ENCODE measurements at places on chromosomes 2 and 18. TPM values are rescaled to one million over a fixed set of nuclear protein-coding genes. Genes with fewer than 3 reads are reported as not detected.

DNA sequence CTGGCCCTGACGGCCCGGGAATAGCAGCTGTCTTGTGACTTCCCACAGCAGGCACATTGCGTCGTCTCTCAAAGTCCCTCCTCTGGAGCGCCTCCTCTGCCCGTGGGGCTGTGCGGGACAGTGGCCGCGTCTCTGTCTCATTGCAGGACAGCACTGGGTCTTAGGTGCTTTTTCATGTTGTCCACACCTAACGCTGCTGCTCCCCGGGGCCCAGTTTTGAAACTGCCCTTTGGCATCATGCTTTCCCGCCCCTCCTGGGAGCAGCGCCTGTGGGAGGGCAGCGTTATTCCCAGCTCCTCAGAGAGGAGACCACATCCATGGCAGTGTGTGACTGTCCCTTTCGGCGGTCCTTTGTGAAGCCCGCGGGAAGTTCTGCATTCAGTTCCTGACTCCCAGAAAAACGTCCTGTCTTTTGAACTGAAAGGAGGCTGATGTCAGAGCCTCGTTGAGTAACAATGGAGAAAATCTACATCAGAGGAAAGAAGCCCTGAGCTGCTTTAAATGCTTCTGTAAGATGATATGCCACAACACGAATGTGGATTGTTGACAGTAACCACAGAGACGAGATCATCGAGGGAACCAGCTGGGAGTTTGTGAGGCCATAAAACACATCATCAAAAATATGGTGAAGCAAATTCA lies 226.0 kb downstream of the FAM210A start:
- no peak for DNase-seq

Gene CLEC4F
- 1.7 TPM for total RNA-seq

DNA sequence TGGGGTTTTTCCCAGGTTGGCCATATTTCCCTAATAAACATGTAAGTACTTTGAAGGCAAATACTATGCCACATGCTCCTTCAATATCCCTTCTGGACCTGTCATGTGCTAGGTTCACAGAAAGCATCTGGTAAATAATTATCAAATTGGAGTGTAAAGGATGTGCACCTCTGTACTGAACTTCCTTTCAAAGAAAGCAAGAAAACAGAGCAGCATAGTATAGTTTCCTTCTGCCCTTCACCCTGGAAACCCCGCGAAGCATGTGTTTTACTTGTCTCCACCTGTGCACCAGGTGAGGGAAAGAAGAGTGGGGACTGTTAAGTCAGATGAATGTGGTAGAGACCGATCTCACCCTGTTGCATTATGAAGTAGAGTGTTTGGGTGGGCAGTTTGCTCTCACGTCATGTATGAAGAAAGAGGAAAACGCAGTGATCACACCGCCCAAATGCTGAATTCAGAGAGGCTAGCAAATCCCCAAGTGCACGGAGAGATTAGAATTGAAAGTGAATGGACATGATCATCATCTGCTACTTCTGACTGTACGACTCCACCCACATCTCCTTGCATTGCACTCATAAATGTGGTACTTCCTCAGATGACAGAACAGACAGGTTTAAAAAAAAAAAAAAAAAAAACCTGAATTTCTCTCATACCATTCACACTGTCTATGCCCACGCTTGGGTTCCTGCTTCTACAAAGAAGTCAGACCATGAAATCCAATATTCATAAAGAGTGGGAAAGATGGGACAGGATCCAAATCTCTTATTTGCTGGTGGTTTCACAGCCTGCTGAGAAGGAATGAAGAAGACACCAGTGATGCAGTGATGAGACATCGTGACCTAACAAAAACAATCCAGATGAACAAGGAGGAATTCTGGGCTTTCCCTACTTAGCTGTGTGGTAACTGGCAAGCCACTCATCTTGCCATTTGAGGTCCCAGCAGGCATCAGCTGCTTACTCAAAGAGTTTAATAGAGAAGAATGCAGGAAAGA lies 448.6 kb downstream of the BCL11A start:
- DNase-seq, result no peak

Gene NT5DC4
- not detected for total RNA-seq

DNA sequence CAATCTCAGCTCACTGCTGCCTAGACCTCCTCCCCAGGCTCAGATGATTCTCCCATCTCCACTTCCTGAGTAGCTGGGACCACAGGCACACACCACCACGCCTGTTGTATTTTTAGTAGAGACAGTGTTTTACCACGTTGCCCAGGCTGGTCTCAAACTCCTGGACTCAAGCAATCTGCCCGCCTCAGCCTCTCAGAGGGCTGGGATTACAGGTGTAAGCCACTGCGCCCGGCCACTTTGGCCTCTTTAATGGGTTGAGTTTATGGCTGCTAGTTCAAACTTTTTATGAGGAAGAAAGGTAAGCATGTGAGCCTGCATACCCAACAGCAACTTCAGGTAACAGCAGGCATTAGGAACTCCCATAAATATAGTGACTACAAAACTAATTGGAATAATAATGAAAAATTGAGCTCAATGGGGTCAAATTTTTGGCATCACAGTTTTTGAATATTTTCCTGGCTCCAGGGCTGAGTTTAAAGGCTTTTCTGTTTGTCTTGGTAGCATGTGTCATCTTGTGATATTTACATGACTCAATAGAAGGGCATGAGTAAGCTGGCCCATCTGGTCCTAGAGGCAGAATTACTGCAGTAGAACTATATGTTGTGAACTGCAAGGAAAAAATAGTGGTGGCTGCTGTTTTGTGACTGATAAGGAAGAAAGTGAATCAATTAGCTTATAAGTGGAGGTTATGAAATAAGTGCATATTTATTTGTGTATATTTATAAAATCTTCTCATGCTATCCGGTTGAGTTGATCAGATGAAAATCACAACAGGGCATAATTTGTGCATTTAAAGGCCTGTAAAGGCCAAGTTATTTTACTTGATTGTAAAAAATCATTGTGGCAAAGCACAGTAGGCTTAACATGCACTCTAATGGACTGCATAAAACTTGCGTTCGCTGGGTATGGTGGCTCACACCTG lies 24.8 kb downstream of the GALM start:
- no peak for DNase-seq

DNA sequence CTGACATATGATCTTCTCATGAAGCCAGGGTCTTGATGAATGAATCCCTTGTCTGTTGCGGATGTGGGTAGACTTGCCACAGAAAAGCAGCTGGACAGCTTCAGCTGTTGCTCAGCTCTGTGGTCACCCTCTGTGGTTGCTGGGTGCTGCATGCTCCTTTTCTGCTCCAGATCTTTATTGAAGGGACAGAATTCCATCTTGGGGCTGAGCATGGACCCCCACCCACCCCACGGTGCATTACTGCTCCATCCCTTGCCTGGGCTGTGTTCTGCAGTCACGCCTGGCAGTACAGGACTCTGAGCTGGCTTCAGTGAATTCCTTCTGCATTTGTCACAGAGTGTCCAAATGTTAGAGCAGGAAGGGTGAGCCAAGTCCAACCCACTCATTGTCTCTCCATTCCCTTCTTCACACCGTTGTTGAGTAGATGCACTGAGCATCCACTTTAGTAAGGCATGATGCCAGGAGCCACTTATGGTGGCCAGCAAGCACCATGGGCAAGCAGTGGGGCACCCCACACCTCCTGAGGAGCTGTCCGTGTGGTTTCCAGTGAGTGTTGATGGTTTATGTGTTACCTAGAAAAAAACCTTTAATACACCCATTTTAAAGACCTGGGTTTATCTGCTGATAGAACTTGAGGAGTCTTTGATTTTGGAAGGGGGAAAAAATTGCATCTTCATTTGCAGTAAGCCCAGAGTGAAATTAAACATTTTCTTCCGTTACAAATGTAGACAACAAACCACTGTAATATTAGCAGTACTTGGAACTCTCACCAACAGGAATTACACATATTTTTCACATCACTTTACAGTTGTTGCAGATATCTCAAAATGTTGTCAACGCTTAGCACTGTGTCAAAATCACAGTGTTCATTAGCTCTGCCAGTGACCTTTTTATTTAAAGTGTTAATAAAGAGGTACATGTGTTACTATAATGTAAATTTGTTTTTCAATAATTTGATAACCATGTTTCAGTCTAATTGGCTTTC lies 14.7 kb upstream of the ITGB6 start:
- DNase-seq, result no peak

Gene ATG4B
- total RNA-seq, result 92.6 TPM

DNA sequence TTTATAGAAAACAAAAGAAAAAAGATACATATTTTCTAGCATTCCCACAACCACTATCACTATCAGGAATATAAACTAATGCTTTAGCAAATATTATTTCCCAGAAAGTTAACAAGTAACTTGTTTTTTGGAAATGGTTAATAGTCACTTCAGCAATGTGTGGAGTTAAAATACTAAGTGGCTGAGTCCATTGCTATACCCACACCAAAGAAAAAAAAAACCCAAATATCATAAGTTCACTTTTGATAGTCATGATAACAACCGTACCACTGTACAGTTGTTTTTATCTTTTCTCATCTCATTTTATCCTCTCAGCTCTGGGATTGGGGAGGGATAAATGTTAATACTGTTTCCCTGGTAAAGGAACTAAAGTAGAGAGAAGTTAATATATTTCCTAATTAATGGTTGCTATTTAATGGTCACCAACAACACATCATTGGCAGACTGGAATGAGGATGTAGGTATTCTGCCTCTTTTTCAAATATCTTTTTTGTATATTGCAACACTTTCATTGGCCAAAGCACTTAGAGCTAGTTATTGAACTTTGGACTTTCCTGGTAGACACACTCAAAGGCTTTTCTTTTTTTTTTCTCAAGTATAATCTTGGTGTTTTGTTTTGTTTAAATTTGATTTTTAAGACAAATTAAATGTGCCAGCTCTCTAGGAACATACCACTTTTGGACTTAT lies 18.4 kb upstream of the KANSL1L start:
- no peak for DNase-seq

DNA sequence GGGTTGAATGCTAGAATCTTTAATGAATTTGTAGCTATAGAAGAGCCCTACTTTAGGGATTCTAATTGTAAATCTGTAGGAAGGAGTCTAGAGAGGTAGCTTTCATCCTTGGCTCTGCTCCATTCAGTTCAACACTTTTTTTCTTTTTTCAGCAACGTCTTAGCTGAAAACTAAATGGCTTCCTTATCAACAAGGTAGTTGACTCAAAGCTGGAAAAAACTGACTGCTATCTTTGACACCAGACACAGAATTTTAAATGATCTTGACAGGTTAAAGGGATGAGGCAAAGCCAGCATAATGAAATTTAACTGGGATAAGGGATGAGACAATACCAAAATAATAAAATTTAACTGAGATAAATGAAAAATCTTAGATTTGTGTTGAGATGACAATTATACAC lies 54.9 kb downstream of the TMEFF2 start:
- DNase-seq, result no peak

Gene GLI2
- 14.4 TPM for total RNA-seq

Gene BCL2
- total RNA-seq, result 47.3 TPM

GRCh38 chr2:216915557-216916150 lies 55.8 kb upstream of the TNP1 start:
- no peak for DNase-seq

Gene MDH1B
- total RNA-seq, result 1.9 TPM

GRCh38 chr18:11367351-11367750 lies 218.0 kb upstream of the PIEZO2 start:
- no peak for DNase-seq

DNA sequence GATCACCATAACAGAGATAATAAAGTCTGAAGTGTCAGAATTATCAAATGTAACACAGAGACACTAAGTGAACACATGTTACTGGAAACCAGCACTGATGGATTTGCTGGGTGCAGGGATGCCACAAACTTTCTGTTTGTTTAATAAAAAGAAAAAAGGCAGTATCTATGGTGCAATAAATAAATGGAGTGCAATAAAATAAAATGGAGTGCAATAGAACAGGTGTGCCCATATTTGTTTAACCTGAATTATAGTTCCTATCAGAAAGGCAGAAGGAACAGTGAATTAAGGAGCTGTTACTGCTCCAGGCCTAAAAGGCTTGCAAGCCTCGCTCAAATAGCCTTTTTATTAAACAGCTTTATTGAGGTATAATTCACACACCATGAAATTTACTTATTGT lies 81.0 kb upstream of the KIDINS220 start:
- DNase-seq, result no peak

DNA sequence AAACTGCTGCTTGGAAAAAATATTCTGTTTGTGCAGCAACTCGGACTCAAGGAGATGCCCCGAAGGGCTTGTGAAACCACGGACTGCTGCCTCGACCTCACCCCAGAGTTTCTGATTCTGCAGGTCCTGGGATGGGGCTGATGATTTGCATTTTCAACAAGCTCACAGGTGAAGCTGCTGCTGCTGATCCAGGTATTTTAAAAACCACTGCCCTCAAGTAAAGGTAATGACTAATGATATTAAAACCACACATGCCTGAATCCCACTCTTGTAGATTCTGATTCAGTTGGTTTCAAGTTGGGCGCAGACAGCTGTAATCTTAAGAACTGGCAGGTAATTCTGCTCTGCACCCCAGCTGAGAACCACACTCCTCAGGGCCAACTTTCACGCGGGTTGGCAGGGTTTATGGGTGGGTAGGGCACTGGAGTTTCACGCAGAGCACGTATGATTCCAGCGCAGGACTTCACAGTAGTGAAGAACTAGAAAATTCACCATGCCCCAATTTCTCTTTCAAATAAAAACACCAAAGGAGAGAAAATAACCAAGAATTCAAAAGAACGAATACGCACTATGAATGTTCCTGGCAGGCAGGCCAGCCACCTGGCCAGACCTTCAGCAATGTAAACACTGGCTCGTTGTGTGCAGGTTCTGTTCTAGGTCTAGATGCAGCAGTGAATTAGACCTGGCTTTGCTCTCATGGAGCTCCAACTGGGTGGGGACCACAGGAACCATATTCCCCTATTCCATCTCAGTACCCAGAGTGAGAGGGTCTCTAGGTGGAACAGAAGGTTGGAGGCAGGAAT lies 74.6 kb upstream of the ZFP36L2 start:
- no peak for DNase-seq

Gene CHPF
- 33.4 TPM for total RNA-seq

GRCh38 chr2:29065068-29065811 lies 9.1 kb downstream of the PCARE start:
- DNase-seq, result no peak

GRCh38 chr2:198287706-198288105 lies 483.3 kb downstream of the PLCL1 start:
- DNase-seq, result no peak

DNA sequence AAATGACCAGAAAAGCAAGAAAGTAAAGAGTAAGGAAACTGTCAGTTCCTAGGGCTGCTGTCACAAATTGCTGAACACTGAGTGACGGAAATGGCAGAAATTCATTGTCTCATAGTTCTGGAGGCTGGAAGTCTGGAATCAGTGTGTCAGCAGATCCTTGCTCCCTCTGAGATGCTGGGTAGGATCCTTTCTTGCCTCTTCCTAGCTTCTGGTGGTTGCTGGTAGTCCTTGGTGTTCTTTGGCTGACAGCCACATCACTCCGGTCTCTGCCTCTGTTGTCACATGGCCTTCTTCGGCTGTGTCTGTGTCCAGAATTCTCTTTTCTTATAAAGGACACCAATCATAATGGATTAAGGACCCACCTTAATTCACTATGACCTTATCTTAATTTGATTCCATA lies 21.9 kb downstream of the PLEKHB2 start:
- no peak for DNase-seq
